ENCODE measurements at places on chromosomes 3 and 15. TPM values are rescaled to one million over a fixed set of nuclear protein-coding genes. Genes with fewer than 3 reads are reported as not detected.

DNA sequence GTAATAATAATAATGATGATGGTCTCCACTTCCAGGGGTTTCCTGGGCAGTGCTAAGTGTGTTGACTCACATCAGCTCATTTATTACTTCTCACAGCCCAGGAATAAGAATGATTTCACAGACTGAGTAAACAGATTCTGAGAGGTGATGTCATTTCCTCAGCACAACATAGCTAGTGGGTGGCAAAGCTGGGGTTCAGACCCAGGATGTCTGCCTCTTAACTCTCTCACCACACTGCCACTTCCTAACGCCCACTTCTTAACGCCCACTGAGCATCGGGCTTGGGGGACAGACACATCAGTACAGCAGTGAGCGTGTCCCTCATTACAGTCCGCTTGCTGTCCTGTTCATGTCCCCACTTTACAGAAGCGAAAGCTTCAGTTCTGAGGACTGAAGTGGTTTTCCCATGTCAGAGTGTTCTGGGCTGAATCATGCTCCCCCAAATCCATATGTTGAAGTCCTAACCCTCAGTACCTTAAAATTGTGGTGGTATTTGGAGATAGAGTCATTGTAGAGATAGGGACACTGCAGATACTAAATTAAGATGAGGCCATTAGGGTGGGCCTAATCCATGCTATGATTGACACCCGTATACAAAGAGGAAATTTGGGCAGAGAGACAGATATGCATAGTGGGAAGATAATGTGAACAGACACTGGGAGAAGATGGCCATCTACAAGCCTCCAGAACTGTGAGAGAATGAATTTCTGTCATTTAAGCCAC is 68.0 kb downstream of the ATP2B2 start:
- peaks cover 25% of the 10 kb centered on the region for H3K4me1 ChIP-seq
- no peaks in the 10 kb centered on the region for H3K27me3 ChIP-seq
- no peaks in the 10 kb centered on the region for H3K36me3 ChIP-seq

DNA sequence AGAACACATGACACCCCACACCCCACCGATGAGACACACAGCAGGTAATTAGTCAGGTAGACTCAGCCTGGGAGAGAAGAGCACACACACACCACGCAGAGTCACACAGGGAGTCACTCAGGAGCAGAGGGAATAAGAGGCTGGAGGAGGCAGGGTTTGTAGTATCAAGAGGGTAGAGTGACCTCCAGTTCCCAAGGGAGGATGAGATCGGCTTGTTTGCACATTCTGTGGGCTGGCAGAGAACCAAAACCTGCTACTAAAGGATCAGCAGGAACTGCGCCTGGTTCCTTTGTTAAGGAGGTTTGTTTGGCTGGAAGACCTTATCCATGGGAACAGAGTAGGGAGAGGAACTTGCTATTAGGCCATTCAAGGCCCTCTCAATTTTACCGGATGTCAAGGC is 281.4 kb upstream of the SLCO3A1 start:
- H3K27me3 ChIP-seq, result peaks cover 29% of the 10 kb centered on the region
- DNase-seq, result no peak
- H3K27ac ChIP-seq, result no peak overlapping the region
- H3K4me1 ChIP-seq, result no peaks in the 10 kb centered on the region
- no peak overlapping the region for H3K4me3 ChIP-seq

GRCh38 chr15:28182216-28182615 is 83.1 kb upstream of the OCA2 start:
- H3K36me3 ChIP-seq, result no peaks in the 10 kb centered on the region
- DNase-seq, result no peak
- H3K4me3 ChIP-seq, result no peak overlapping the region
- H3K27ac ChIP-seq, result no peak overlapping the region

DNA sequence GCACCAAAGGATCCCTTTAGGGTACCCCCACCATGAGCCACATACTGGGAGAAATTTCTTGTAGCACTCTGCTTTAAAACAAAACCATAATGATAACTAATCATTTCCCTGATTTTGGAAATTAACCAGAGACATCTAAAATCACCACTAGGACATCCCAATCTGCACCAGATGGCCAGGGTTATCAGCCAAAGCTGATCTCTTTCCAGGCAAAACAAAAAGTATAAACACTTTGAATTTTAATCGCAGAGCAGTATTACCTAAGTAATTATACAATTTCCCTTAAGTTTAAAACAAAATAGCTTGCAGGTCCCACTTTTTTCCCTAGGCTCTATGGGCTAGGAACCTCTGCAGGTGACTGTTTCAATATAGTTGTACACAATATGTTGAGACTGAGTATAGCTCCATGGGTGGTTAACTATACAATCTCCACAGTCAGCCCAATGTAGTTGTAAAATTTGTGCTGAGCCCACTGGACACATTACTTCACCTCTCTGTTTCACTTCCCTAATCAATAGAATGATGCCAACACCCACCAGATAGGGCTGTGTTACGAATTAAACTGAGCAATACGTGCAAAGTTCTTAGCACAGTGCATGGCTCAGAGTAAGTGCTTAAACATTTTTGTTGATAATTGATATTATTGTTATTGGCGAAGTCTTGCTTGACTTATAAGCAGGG is 629 bp upstream of the NOX5 start:
- H3K4me3 ChIP-seq, result no peak overlapping the region
- no peaks in the 10 kb centered on the region for H3K4me1 ChIP-seq
- no peak for DNase-seq
- H3K27ac ChIP-seq, result no peak overlapping the region
- H3K36me3 ChIP-seq, result no peaks in the 10 kb centered on the region

Gene LRRN1
- total RNA-seq, result 1.2 TPM

Measured in activated naive CD8-positive, alpha-beta T cell treated with anti-CD3 and anti-CD28 coated beads, Interleukin-2, amount 10 ng/mL, durations not matched to agents 7 days and 5 days (primary cell).